Femur (tissue), 1 donor: ENCODE measurements at places on chromosomes 4 and X.

- no peak for DNase-seq
These were observed 7.4 kb upstream of the BRS3 start for GRCh38 chrX:136480383-136480782.

DNA sequence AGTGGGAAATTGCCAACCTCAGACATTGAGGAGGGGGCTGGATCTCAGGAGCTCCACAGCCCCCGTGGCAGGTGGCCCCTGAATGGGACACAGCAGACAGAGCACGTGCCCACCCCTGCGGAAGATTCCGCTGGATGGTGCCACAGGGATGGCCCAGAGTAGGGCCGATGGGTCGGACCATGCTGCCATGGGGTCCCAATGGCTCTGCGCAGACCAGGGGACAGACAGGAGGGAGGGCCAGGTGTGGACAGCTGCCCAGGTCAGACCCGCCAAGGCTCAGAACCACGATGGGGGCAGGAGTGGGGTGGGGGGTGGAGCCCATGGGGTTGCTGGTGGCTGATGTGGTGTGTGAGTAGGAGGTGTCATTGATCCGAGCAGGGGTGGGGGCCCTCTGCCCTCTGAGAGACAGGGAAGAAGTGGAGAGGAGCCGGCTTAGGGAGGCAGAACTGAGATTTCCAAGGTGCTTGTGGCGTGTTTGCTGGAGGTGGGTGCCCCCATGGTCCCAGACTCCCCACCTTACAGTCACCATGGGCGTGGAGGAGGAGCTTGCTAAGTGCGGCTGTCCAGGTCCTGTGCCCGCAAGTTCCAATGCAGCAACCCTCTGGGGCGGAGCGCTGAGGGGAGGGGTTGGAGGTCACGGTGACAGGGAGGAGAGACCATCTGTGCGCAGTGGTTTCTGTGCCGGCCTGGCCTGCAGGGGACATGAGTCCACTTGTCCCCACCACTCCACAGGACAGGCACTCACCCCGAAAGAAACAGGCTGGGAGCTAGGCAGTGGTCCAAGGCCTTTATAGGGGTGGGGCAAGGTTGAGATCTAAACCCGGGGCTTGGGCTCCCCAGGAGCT lies 12.9 kb downstream of the SH3TC1 start:
- no peak for DNase-seq

DNA sequence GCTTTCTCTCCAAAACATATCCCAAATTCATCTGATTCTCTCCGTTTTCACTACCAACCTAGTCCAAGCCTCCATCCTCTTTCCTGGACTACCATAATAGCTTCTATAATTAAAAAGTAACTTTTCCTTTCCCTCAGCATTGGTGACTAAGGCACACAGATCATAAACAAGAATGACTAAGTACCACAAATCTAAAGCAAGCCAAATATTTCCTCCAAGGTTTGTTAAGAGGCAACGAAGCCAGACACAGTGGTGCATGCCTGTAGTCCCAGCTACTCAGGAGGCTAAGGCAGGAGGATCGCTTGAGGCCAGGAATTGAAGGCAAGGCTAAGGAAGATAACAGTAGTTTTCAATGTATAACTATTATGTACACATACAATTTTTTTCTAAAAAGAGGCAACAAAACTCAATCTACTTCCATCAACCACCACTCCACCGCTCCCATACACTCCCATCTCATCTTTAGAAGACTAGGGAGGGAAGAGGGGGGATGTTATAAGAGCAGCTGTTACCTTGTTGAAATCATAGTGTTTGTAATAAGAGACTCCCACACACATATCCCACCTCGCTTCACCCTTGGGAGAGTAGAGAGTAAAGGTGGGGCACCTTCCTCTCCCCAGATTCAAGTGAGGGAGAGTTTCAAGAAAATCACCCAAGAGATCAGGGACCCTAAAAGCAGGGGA lies 4.2 kb upstream of the JCHAIN start:
- no peak for DNase-seq

GRCh38 chrX:71320126-71320525 lies 18.6 kb downstream of the ITGB1BP2 start:
- no peak for DNase-seq

- DNase-seq: no peak
These were observed 318.6 kb downstream of the PACRGL start for GRCh38 chr4:21018817-21019216.
